Right hindlimb (tissue), 1 donor: ENCODE measurements at places on chromosomes 2 and 18.

- DNase-seq = no peak
Observed at GRCh38 chr2:179036353-179036905, 13.5 kb downstream of the CCDC141 start.

GRCh38 chr18:13558124-13558523, 168.2 kb downstream of the FAM210A start:
- DNase-seq = peak; percentile 39

DNA sequence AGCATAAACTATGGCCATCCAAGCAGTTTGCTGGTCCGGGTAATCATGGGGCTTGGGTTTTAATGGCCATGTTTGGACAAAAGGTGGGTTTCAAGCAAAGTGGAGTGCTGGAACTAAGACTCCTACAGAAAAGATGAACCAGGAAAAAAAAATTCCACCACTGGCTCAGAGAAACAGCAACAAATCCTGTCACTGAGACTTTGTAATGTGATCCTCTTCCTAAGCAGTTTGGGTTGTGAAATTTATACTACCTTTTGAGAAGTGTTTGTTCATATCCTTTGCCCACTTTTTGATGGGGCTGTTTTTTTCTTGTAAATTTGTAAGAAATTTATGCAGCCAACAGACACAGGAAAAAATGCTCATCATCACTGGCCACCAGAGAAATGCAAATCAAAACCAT, 40.2 kb downstream of the MRPL33 start:
- DNase-seq = no peak

- no peak for DNase-seq
Observed at GRCh38 chr2:75538521-75539490, 21.9 kb downstream of the EVA1A start.

GRCh38 chr2:16978301-16978700, 312.7 kb upstream of the CYRIA start:
- DNase-seq = no peak

DNA sequence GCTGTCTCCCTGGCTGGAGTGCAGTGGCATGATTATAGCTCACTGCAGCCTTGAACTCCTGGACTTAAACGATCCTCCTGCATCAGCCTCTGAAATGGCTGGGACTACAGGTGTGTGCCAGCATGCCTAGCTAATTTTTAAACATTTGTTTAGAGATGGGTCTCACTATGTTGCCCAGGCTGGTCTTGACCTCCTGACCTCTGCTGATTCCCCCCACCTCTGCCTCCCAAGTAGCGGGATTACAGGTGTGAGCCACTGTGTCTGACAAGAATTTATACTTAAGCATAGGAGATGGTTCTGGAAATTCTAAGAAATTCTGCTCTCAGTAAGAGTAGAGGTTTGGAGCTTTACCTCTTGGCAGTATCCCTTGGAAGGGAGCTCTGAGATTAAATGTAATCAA, 18.2 kb downstream of the MTHFD2 start:
- no peak for DNase-seq
